ENCODE measurements at places on chromosomes 4 and X. TPM values are rescaled to one million over a fixed set of nuclear protein-coding genes. Genes with fewer than 3 reads are reported as not detected.

RRH gene
- 0.33 TPM for total RNA-seq

FHL1 gene
- 32.8 TPM for total RNA-seq

DNA sequence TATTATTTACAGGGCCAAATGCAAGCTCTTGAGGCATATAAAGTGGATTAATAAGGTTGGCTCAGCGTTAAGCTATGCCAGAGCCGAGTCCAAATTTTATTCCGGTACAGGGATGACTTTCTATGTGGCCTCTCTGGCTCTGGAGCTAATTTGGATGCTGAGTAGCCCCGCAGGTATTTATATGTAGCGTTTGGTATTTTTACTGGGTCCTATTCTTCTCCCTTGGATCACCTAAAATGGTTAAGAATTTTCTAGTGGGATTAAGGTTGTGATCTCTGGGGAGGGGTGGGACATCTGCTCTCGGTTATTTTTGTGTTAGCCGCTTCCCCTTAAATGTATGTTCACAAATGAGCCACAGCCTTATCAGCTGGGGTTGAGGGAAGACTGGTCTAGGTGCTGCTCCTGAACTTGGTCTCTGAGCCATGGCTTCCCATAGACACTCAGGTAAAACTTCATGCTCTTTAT lies 49.4 kb downstream of the FHL1 start:
- H3K27ac ChIP-seq = no peak overlapping the region
- H3K27me3 ChIP-seq = no peaks in the 10 kb centered on the region
- peaks cover 9% of the 10 kb centered on the region for H3K4me1 ChIP-seq
- H3K36me3 ChIP-seq = no peaks in the 10 kb centered on the region
- H3K4me3 ChIP-seq = no peak overlapping the region

DNA sequence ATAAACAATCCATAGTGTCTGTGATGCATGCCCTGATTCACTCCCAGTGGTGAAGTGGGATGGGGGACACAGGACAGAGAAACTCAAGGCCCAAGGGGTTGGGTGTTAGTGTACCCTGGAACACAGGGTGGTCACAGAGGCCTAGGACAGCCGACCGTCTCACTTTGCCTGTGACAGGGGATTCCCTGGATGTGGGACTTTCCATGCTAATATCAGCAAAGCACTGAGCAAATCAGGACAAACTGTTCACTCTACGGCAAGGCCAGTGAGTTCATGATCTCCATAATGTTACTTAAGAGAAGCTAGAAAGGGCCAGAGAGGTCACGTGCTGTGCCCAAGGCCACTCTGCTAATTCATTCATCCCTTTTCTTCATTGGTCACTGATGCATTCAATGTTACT lies 158.7 kb upstream of the RBPJ start:
- H3K4me1 ChIP-seq = no peaks in the 10 kb centered on the region
- H3K4me3 ChIP-seq = no peak overlapping the region
- H3K27ac ChIP-seq = no peak overlapping the region
- DNase-seq = no peak

DNA sequence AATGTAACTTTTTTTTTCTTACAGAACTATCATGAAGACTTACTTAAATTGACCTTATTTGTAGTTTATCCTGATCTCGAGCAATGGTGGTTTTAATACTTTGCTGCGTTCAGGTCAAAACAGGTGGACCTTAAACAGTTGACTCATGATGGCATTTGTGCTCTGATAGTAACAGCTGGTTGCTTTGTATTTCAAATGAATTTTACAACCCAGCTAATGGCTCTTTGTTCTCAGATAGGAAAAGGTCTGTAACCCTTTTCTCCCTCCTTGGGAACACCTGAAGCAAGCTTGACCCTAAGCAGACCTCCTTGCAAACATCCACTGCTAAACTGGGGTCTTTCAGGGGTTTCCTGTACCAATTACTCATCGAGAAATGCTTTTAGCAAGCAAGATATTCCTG lies 79.2 kb downstream of the F11 start:
- DNase-seq = no peak
- no peaks in the 10 kb centered on the region for H3K36me3 ChIP-seq
- peaks cover 2% of the 10 kb centered on the region for H3K27me3 ChIP-seq
- no peak overlapping the region for H3K4me3 ChIP-seq

DNA sequence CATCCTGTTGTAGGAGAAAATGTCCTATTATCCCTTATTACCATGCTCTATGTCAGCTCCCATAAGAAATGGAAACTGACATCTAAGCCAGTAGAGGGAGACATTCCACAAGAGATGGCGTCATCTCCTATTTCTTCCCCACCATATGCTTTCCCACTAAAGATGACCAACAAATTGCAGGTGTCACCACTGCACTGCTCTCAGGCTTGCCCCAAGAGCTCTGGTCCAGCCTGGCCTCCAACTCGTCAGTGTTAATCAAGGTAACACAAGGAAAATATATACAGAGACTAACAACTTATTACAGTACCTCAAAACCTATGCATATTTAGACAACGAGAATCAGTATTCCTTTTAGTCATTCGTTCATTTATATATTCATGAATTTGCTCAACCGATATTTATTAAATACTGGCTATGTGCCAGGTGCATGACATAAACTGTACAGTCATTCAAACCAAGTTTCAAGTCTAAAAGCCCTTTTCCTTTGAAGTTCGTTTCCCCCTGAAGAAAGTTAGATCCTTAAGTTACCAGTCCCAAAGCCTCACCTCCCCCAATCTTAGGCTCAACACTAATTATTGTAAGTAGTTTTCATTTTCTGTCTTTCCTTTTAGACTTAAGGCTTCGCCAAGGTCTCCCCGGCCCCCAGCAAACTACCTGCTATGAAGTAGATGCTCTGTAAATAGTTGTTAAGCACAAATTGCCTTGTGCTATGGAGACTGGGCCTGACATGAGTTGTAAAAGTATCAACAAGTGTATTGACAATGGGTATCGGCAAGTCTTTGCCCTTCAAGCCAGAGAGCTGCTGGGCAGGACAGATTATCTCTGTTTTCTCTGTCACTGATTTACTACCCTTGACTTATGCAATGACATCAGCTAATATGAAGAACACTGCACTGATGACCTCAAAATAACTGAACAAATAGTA lies 3.1 kb upstream of the FGB start:
- no peaks in the 10 kb centered on the region for H3K27me3 ChIP-seq
- no peak overlapping the region for H3K27ac ChIP-seq
- H3K36me3 ChIP-seq = no peaks in the 10 kb centered on the region
- H3K4me3 ChIP-seq = no peak overlapping the region
